ENCODE measurements at places on chromosomes 4 and X.
A peak's percentile ranks its signal among the peaks of the same experiment; 100 is the strongest.

GRCh38 chr4:95027905-95028618 lies 270.3 kb downstream of the BMPR1B start:
- no peak for DNase-seq

GRCh38 chr4:32189130-32189529 lies 1469.0 kb downstream of the PCDH7 start:
- no peak for DNase-seq

DNA sequence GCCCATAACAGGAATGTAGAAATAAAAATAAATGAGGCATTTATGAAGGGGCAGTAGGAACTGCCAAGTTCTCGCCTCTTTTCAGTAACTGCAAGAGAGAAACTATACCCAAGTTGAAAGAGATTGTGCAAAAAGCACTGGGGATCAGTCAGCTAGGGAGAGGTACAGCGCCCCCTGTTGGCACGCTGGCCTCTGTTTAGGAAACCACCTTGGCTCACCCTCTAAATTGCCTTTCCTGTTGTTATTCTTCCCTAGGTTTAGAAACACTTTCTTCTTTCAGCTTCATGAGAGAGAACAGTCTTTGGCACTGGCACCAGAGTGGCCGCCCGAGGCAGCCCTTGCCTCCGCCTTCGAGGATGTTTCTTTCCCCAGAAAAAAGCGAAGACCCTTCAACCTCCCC lies 348.5 kb downstream of the MID1IP1 start:
- DNase-seq = peak; percentile 20

GRCh38 chrX:41259516-41259915 lies 74.4 kb upstream of the DDX3X start:
- no peak for DNase-seq

GRCh38 chrX:113289503-113289902 lies 448.9 kb upstream of the AMOT start:
- DNase-seq = no peak

DNA sequence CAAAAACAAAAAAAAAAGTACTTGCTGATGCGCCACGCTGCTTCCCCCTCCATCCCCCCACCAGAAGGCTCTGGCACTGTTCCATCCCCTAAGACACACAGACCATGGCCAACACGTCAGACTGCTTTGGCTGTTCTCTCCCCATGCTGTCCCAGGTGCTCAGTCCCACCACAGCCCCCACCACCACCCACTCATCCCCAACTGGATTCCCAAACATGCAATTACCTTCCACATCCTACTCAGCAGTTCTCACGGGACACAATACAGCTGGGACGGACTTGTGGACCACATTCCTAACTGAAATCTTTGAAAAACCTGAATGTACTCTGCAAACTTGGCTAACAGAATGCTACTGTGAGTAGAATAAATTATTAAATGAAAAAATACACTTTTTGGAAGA lies 8.6 kb downstream of the FAT1 start:
- DNase-seq = no peak

GRCh38 chr4:68132342-68132741 lies 2.7 kb upstream of the TMPRSS11F start:
- DNase-seq = no peak

DNA sequence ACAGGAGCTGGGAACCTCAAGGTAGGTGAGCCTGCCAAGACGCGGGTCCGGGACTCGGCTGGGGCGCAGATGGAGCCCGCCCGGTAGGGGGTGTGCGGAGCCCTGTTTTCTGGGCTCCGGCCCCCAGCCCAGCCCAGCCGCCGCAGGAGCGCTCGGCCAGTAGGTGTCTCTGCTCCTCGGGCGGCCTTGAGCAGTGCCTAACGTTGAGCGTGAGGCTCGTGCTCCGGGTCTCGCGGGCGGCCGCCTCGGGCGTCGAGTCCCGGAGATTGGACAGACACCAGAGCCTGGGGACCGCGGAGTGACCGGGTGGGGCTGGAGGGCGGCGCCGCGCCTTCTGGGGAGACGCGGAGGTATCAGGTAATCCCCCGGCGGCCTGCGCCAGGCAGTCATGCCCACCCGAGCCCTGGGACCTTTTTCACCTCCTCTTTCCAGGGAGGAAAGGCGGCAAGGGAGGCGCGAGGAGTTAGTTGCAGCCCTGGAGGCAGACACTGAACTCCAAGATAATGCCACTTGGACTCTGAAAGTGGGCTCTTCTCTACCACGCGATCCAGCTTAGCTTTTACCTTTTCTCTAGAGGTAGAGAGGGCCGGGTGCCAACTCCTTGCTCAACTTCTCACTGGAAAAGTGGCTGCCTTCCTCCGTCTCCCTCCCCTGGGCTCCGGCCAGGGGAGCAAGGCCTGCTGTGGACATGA lies 14.5 kb upstream of the FGG start:
- DNase-seq = no peak

- DNase-seq = no peak
Observed at GRCh38 chrX:70044541-70045245, 5.0 kb downstream of the AWAT2 start.

DNA sequence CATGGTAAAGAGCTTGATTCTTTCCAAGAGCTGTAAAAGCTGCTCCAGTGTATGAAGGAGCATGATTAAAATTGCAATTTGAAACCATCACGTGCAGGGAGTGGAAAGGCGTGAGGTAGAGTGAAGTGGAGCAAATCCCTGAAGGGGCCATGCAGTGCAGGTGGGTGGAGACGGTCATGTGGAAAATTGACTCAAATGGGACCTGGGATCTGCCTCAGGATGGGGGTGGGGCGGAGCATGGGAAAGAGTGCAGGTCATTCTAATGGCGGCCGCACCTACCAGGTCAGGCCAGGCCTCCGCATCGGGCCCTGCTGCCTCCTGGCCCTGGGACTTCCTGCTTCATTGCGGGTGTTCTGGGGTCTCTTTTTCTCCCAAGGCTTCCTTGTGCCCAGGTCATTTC lies 25.3 kb upstream of the TRIM60 start:
- no peak for DNase-seq

- no peak for DNase-seq
Observed at GRCh38 chrX:100973411-100973810, 3.9 kb downstream of the ARL13A start.

DNA sequence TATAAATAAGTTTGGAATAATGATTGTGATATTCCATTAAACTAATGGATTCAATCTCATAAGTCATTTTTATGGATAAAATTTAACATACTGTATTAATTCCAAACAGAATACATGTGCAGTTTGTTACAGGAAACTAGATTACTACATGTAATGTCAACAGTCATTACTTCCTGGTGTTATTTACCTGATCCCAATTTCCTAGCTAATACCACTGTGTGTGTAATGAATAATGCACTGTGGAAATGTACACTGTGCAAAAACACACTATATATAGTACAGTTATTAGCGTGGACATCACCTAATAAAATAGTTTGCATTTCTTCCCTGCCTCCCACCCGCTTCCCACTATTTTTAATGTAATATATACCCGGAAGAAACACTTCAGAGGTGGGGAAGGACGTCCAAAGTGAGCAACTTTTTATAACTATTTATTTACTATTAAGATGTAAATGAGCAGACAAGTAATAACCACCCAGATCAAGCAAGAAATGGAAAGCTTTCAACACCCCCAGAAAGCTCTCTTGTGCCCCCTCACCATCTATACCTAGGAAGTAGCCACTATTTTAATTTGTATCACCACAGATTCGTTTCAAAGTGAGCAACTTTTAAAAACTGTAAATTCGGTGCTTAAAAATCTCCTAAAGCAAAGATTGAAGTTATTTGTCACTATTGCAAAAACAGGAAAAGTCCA lies 219.1 kb downstream of the THOC2 start:
- DNase-seq = no peak

- no peak for DNase-seq
Observed at GRCh38 chr4:6602289-6602688, 27.3 kb downstream of the MAN2B2 start.

- DNase-seq = no peak
Observed at GRCh38 chrX:109716431-109717028, 16.5 kb downstream of the ACSL4 start.

DNA sequence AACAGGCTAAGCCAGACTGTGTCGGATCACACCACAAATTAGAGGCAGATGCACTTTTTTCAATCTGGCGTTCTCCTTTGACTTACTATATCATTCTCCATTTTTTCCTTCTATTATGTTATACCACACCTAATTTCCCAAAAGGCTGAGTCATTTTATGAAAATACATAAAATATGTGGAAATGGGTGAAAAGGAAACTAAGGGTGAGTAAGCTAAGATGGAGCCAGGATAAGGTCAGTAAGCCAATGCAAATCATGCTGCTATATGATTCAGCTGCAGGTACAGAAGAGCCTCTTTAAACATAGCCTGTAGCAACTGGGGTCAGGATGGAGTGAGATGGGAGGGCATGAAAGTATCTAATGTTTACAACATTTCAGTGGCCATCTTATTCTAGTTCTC lies 94.0 kb upstream of the TEX13A start:
- no peak for DNase-seq

DNA sequence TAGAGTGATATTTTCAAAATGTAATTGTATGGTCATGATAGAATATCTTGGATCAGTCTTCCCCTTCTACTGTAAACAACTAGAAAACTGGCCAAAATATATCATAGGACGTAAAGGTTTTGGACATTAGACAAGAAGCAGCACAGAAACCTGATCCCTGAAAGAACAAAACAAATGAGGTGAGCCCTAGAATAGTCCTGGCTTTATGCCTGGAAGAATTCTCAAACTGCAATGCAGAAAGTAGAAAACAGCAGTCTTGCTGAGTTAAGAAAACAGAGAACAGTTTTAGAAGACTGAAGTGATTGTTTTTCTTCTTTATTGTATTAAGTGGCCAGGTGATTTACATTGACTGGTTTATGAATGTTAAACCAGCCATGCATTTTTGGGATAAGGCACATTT lies 19.5 kb downstream of the NSUN7 start:
- DNase-seq = no peak

DNA sequence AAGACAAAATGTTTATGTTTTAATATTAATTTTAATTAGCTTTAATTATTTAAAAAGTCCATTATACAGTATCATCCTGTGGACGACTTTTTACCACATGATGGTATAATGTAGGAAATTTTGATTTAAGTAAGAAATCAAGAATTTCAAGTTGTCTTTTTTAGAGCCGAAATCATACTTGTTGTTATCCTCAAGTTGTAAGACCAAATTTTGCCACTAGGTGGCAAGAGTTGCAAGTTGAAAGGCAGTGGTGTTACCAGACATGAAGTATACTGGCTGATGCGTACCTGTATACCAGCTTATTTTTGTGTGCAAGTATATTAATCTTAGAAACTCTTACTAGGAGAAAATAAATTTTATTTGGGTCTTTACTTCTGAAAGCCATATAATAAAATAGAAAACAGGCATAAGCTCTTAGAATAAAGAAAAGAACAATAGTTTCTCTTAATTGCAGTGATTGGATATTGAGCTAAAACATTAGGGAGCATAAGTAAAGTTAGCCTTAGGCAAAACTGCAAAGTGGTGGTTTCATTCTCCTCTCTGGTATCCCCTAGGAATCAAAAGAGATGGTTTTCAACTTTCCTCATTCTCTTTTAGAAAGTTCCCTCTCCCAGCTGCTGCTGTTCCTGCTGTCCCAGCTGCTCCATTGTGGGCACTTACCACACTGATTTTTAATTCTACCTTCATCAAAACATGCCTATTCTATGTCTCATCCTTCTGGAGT lies 118.0 kb upstream of the WDFY3 start:
- DNase-seq = no peak

GRCh38 chr4:99811850-99812249 lies 4.8 kb upstream of the DAPP1 start:
- DNase-seq = no peak

- no peak for DNase-seq
Observed at GRCh38 chr4:10074076-10074766, 42.4 kb downstream of the WDR1 start.

DNA sequence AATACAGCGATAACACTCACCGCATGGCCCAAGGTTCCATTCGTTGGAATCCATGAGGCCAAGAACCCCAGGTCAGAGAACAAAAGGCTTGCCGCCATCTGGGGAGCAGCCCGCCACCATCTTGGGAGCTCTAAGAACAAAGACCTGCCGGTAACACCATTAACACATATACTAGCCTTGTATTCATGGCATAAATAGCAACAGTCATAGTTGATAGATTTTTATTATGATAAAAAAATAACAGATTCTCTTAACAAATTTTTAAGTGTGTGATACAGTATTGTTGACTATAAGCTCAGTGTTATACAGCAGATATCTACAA lies 309.4 kb downstream of the GLUD2 start:
- DNase-seq = no peak

- DNase-seq = no peak
Observed at GRCh38 chrX:135302269-135302873, 6.9 kb upstream of the ETDC start.

Measured in NCI-H2081 treated with DMSO at 0.1 percent for 48 hours (cell line).